ENCODE measurements at places on chromosomes 6 and 20.

DNA sequence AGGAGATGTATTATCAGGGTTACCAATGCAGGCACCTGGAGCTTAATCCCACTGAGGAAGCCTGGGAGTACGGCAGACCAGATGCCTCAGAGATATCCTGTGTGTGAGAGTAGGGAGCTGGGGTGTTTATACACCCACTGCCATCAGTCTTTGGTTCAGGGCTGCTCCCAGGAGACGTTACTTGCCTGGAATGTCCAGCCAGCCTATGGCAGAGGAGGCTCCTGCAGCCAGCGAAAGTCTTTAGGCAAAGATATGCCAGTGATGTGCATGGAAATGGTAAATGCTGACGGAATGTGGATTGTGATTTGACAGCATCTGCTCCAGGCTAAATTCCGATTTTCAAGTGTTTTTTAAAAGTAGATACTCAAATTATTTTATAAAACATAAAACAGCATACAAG is 282.0 kb downstream of the BTBD3 start:
- DNase-seq = no peak

DNA sequence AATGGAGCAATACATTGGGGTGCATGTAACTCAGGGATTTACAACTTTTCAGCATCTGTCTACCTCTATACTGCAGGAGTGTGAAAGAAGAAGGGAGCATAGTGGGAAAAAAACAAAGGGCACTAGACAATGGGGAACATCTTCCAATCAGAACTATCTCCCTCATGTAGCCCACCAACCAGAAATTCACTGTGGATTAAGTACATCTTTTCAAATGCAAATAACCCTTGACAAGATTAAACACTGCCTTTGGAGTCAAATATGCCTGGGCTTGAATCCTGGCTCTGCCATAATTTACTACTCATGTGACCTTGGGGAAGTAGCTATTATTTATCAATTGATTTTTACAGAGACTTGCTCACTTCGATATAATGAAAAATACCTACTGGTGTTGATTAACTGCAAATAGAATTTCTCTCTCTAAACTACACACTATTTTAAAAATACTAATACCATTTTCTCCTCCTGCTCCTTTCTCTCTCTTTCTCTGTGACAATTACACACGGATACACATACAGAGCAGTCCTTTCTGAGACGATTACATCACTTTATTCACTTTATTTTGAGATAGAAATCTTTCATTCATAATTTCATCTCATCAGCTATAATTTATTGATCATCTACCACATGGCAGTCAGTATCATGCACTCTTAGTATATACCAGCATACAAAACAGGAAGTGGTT is 783.7 kb downstream of the FRK start:
- DNase-seq = no peak

GRCh38 chr6:124854338-124854922 is 107.8 kb upstream of the RNF217 start:
- DNase-seq = no peak

GRCh38 chr6:87180105-87180728 is 24.9 kb downstream of the ZNF292 start:
- no peak for DNase-seq

- DNase-seq = no peak
Measured at GRCh38 chr20:62876902-62877816, 15.5 kb upstream of the TCFL5 start.

GRCh38 chr6:55528624-55529023 is 50.4 kb downstream of the HMGCLL1 start:
- no peak for DNase-seq

DNA sequence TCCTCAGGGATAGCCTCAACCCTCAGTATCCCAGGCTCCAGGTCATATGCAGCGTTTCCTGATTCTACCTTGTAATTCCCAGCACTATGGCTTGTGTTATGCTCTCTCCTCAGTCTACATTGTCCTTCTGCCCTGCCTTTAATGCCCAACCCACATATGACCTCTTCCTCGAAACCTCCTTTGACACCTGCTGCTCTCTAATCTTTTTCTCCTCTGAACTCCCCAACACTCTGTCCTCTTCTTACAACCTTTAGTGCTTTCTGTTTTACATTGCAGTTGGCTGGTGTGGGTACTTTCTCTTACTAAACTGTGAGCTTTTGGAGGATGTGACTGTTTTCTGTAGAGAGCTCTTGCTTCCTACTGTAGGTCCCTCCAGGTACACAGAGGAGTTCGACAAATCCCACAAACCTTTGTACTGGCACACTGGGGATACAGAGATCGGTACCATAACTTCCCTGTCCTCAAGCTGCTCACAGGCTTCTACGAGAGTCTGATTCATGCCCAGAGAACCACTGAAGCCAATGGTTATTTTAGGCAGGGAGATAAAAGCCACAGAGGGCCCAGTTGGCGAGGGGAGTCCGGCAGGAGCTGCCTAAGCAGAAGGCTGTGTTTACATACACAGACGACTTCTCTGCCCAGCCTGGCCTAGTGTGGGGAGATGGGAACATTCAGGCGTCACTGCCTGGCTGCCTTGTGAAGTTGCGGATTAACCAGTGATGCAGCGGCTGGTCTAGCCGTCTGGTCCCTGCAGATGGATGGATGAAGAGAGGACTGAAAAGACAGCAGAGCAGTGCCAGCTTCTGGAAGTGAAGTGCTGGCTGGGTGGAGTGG is 8.4 kb upstream of the EPB41L1 start:
- DNase-seq = no peak

- DNase-seq = no peak
Measured at GRCh38 chr6:106039897-106040592, 46.1 kb upstream of the PRDM1 start.

DNA sequence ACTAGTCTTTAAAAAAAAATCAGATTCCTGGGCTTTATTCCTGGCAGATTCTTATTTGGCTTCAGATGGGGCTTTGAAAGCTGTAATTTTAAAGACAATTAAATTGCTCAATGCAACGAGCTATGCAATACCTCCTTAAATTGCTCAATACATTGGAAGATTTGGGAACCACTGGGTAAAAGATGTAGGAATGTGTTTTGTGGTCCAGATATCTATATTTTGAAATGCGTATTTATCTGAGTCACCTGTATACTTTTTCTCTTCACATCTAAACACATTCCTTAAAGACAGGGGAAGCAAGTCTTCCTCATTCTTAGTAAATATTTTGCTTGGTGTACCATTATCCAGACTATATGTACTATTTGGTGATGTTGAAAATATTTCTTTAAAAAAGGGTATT is 29.6 kb upstream of the MAP7 start:
- DNase-seq = no peak

DNA sequence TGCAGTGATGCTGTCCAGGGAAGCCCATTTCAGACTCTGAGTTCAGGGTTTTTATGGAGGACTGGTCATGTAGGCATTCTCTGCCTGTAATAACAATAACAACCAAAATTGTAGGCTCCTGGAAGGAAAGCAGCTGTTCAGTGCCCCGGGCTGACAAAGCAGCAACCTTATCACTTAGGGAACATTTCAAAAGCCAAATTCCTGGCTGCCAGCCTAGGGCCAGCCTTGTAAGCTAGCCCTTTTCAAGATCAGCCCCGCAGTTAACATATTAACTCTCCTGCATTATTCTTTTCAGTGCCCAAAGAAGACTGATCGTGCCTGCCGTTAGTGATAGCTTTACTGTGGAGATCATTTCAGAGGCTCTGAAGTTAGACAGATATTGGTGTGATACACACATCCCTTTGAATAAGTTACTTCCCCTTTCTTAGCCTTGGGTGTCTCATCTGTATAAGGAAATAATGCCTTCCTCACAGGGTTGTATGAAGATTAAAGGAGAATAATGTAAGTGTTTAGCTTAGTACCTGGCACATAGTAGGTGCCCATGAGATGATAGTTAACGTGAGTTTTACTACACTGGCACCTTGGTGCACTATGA is 44.1 kb downstream of the CTNNBL1 start:
- DNase-seq = no peak

- no peak for DNase-seq
Measured at GRCh38 chr6:1579096-1579495, 30.6 kb upstream of the FOXC1 start.

DNA sequence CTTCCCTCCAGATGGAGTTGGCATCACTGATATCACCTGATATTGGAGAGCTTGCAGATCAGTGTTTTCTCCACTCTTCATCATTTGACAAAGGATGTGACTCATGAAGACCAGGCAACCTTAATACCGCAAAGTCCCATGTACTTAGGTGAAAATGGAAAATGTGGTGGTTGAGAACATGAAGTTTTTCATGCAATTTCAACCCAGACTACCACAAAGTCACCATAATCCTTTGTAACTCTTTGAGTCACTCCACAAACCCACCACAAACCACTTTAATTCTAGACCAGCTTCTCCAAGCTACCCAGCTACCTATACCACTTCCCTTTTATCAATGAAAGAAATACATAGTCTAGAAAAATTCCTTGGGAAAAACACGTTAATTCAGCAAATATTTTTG is 7.1 kb downstream of the NHLRC1 start:
- DNase-seq = no peak
